DMS79 (cell line): ENCODE measurements at places on chromosomes 1 and 21.

- no peak for DNase-seq
These were observed 112.1 kb downstream of the HLCS start for GRCh38 chr21:36854391-36854790.

- DNase-seq: peak; percentile 12
These were observed 707 bp downstream of the PRCC start for GRCh38 chr1:156767879-156768604.

- DNase-seq: no peak
These were observed 62.0 kb upstream of the ST6GALNAC3 start for GRCh38 chr1:76012341-76013205.

GRCh38 chr1:29639741-29640427 lies 403.6 kb downstream of the PTPRU start:
- no peak for DNase-seq

GRCh38 chr1:29424266-29424665 lies 187.9 kb downstream of the PTPRU start:
- no peak for DNase-seq

DNA sequence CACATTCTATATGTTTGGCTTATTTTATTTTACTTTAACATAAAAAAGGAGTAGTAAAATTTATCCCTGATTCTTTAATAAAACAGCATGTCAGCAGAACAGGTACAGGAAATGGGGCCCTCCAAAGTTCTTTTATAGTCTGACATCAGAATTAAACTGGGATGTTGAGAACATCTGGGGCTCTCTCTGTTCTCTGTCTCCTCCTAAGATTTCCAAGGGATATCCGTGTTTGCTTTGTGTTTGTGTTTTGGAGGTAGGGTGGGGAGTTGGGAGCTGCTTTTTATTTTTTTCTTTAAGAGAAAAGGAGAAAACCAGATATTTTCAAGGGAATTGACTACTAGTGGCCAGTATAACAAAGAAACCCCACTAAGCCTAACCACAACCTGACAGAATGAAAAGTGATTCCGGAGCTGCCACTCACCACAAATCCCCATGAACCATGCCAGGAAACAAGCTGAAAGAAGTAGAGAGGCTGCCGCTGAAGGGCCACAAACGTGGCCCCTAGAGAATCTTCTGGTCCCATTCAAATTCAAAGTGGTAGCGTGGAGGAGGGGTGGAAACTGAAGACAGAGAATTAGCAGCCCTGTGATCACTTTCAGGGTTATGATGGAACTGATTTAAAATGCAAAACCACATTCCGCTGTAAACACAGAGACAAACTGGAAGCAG lies 369.6 kb upstream of the ADGRL2 start:
- no peak for DNase-seq

- DNase-seq: no peak
These were observed 510 bp downstream of the DENND4B start for GRCh38 chr1:153945795-153946621.
